Activated naive CD4-positive, alpha-beta T cell treated with anti-CD3 and anti-CD28 coated beads for 36 hours (primary cell): ENCODE measurements at places on chromosomes 1 and 21. TPM values are rescaled to one million over a fixed set of nuclear protein-coding genes. Genes with fewer than 3 reads are reported as not detected.
A peak's percentile ranks its signal among the peaks of the same experiment; 100 is the strongest.

- H3K27ac ChIP-seq = no peak overlapping the region
- no peaks in the 10 kb centered on the region for H3K27me3 ChIP-seq
- no peak overlapping the region for H3K4me3 ChIP-seq
- H3K4me1 ChIP-seq = peaks cover 29% of the 10 kb centered on the region
- DNase-seq = no peak
Observed at GRCh38 chr1:24465638-24466037, 37.0 kb upstream of the RCAN3 start.

DNA sequence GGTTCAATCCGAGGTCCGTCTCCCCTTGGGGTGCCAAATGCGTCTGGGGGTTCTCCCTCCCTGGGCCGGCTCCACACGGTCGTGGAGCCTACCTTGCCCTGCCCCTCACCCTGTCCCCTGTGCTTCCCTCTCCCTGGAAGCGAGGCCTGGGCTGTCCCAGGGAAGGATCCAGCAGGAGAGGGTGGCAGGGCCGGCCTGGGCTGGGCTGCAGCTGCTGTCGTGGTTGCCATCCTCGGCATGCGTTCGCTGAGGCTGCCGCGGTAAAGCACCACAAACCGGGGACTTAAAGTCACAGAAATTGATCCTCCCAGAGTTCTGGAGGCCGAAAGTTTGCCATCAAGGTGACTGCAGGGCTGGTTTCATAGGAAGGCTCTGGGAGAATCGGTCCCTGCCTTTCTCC is 123.0 kb upstream of the TMPRSS2 start:
- H3K27me3 ChIP-seq = peaks cover 3% of the 10 kb centered on the region
- H3K4me1 ChIP-seq = no peaks in the 10 kb centered on the region
- H3K36me3 ChIP-seq = no peaks in the 10 kb centered on the region
- no peak for DNase-seq

GRCh38 chr21:33080376-33080775 is 10.4 kb downstream of the OLIG1 start:
- no peaks in the 10 kb centered on the region for H3K27me3 ChIP-seq
- H3K36me3 ChIP-seq = no peaks in the 10 kb centered on the region
- no peak for DNase-seq
- no peak overlapping the region for H3K27ac ChIP-seq

GRCh38 chr1:3593745-3594144 is 17.6 kb downstream of the MEGF6 start:
- H3K27me3 ChIP-seq = no peaks in the 10 kb centered on the region
- H3K4me1 ChIP-seq = peaks cover 16% of the 10 kb centered on the region
- no peak overlapping the region for H3K4me3 ChIP-seq
- H3K36me3 ChIP-seq = no peaks in the 10 kb centered on the region

DNA sequence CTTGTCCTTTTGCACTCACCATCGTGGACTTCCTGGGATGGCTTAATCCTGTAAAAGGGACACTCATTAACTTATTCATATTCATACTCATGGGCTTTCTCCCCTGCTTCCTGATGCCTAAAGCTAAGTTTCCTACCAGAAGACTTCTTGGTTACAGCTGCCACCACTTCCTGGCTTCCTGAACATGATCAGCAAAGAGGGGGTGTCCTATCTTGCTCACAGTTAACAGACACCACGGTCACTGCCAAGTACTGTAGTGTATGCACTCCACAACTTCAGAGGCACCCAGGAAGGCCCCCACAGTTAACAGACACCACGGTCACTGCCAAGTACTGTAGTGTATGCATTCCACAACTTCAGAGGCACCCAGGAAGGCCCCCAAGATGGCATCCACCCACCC is 177.8 kb downstream of the SIPA1L2 start:
- DNase-seq = no peak
- H3K4me3 ChIP-seq = no peak overlapping the region

GRCh38 chr1:63148825-63149645 is 173.3 kb upstream of the FOXD3 start:
- peaks cover 20% of the 10 kb centered on the region for H3K27me3 ChIP-seq
- H3K36me3 ChIP-seq = no peaks in the 10 kb centered on the region
- peak; percentile 19 for DNase-seq
- no peak overlapping the region for H3K27ac ChIP-seq
- H3K4me3 ChIP-seq = no peak overlapping the region

DNA sequence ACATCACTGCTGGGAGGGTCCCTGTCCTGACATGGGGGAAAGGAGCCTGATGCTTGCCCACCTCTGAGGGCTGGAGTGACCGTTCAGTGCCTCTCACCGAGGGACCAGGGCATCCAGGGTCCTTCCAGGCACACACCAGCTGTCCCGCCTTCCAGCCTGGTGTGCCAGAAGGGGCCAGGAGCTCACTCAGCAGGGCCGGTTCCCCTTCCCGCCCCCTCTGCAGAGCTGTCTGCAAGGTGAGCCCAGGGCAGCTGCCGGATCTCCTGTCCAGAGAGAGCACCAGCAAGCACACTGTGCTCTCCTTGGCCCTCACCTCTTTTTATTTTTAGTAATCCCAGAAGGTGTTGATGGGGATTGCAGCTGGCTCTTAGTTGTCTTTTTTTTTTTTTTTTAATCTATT is 16.9 kb downstream of the H6PD start:
- no peaks in the 10 kb centered on the region for H3K27me3 ChIP-seq
- no peaks in the 10 kb centered on the region for H3K36me3 ChIP-seq
- H3K27ac ChIP-seq = no peak overlapping the region

GRCh38 chr1:22760455-22760854 is 49.8 kb downstream of the EPHB2 start:
- H3K4me1 ChIP-seq = no peaks in the 10 kb centered on the region
- DNase-seq = no peak
- H3K27ac ChIP-seq = no peak overlapping the region
- no peak overlapping the region for H3K4me3 ChIP-seq
- no peaks in the 10 kb centered on the region for H3K27me3 ChIP-seq

GRCh38 chr1:243667133-243667532 is 182.9 kb downstream of the AKT3 start:
- H3K4me1 ChIP-seq = no peaks in the 10 kb centered on the region
- DNase-seq = no peak
- H3K36me3 ChIP-seq = peaks cover 29% of the 10 kb centered on the region
- H3K27ac ChIP-seq = no peak overlapping the region
- H3K4me3 ChIP-seq = no peak overlapping the region

- peaks cover 21% of the 10 kb centered on the region for H3K27me3 ChIP-seq
- DNase-seq = no peak
- no peaks in the 10 kb centered on the region for H3K4me1 ChIP-seq
Observed at GRCh38 chr1:22137004-22137720, 5.7 kb downstream of the WNT4 start.

DNA sequence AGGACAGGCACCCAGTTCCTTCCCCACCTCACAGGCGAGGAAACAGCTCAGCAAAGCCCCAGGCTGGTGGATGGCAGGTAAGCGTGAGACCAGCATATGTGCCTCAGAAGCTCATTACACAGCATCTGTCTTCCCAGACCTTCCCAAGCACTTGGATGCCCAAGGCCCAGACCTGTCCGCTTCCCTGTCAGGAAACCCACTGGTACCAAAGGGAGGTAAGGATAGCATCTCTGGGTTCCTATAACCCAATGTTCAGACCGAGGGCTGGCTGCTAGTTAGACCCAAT is 3.3 kb downstream of the POFUT2 start:
- no peak overlapping the region for H3K27ac ChIP-seq
- peaks cover 21% of the 10 kb centered on the region for H3K36me3 ChIP-seq
- H3K27me3 ChIP-seq = no peaks in the 10 kb centered on the region
- H3K4me3 ChIP-seq = no peak overlapping the region
- DNase-seq = no peak

DNA sequence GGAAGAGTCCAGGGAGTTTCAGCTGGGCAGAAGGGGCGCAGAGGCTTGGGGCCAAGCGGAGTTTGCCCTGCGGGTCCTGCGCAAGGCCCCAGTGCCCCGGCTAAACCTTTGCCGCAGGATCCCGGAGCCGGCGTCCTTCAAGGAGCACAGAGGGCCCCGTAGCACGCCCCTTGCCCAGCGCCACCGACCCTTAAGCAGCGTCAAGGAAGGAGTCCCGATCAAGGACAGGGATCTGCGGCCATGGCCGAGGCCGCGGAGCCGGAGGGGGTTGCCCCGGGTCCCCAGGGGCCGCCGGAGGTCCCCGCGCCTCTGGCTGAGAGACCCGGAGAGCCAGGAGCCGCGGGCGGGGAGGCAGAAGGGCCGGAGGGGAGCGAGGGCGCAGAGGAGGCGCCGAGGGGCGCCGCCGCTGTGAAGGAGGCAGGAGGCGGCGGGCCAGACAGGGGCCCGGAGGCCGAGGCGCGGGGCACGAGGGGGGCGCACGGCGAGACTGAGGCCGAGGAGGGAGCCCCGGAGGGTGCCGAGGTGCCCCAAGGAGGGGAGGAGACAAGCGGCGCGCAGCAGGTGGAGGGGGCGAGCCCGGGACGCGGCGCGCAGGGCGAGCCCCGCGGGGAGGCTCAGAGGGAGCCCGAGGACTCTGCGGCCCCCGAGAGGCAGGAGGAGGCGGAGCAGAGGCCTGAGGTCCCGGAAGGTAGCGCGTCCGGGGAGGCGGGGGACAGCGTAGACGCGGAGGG is 520 bp downstream of the CLIC6 start:
- H3K27ac ChIP-seq = no peak overlapping the region
- peak overlapping the region; percentile 55 for H3K4me3 ChIP-seq
- DNase-seq = peak; percentile 19

GRCh38 chr1:3428899-3429298 is 25.6 kb upstream of the ARHGEF16 start:
- H3K27ac ChIP-seq = no peak overlapping the region
- DNase-seq = no peak
- H3K27me3 ChIP-seq = no peaks in the 10 kb centered on the region

DNA sequence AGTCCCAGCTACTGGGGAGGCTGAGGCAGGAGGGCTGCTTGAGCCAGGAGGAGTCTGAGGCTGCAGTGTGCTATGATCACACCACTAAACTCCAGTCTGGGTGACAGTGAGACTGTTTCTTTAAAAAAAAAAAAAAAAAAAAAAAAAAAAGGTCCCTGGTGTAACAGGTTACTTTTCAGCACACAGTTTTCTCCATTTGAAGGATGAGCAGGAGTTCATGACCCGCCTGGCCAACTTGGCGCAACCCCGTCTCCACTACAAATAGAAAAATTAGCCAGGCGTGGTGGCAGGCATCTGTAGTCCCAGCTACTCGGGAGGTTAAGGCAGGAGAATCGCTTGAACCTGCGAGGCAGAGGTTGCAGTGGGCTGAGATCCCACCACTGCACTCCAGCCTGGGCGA is 12.4 kb downstream of the HNRNPR start:
- peaks cover 42% of the 10 kb centered on the region for H3K4me1 ChIP-seq
- peaks cover 61% of the 10 kb centered on the region for H3K36me3 ChIP-seq
- no peak for DNase-seq
- H3K27ac ChIP-seq = no peak overlapping the region

- no peaks in the 10 kb centered on the region for H3K4me1 ChIP-seq
- peaks cover 35% of the 10 kb centered on the region for H3K27me3 ChIP-seq
- H3K27ac ChIP-seq = no peak within 1 kb of the TSS
- no peak for DNase-seq
Observed at GRCh38 chr1:205943245-205943644, at the start of gene SLC26A9. SLC26A9 (minus strand) TSS chr1:205943456; CDS start chr1:205935820, 7,636 bp downstream.

GRCh38 chr1:1665815-1666251 is 7.0 kb upstream of the CDK11B start:
- peaks cover 3% of the 10 kb centered on the region for H3K4me1 ChIP-seq
- peak; percentile 31 for DNase-seq
- H3K4me3 ChIP-seq = no peak overlapping the region
- H3K27ac ChIP-seq = no peak overlapping the region

DNA sequence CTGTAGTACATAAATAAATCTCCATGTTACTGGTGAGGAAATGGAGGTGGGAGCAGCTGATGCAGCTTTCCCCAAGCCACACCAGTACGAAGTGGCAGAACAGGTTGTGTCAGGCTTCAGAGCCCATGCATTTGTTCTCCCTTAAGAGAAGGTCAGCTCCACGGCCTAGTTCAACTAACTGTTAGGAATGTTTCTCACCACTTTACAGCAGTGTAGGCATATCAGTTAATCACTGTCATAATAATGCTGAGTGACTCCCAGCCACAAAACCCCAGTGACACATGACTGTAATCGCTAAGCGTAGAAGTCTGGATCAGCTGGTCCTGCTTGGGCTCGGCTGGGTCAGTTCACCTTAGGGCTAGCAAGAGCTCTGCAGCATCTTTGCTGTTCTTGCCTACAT is 90.4 kb downstream of the VPS26C start:
- peaks cover 40% of the 10 kb centered on the region for H3K36me3 ChIP-seq
- no peaks in the 10 kb centered on the region for H3K27me3 ChIP-seq
- no peaks in the 10 kb centered on the region for H3K4me1 ChIP-seq
- DNase-seq = no peak
- no peak overlapping the region for H3K4me3 ChIP-seq

The PADI2 gene
- not detected for total RNA-seq

The GPR37L1 gene
- not detected for total RNA-seq

The RXFP4 gene
- 0.29 TPM for total RNA-seq

The FCAMR gene
- total RNA-seq = not detected

The FCN3 gene
- not detected for total RNA-seq

The ZYG11B gene
- 11.6 TPM for total RNA-seq

The GPR157 gene
- 0.94 TPM for total RNA-seq

The KLHDC8A gene
- not detected for total RNA-seq
